Activated T-helper 2 cell treated with anti-CD3 and anti-CD28 coated beads, Interferon-gamma antibody, Interleukin-2, Interleukin-4, amounts not matched to agents 10 μg/mL and 5 μg/mL and 100 μg/mL, durations not matched to agents 14 hours and 24 hours and 36 hours (primary cell): ENCODE measurements at places on chromosomes 13 and 19.

- no peak for DNase-seq
Measured at GRCh38 chr13:77028202-77028601, 1.2 kb upstream of the FBXL3 start.

DNA sequence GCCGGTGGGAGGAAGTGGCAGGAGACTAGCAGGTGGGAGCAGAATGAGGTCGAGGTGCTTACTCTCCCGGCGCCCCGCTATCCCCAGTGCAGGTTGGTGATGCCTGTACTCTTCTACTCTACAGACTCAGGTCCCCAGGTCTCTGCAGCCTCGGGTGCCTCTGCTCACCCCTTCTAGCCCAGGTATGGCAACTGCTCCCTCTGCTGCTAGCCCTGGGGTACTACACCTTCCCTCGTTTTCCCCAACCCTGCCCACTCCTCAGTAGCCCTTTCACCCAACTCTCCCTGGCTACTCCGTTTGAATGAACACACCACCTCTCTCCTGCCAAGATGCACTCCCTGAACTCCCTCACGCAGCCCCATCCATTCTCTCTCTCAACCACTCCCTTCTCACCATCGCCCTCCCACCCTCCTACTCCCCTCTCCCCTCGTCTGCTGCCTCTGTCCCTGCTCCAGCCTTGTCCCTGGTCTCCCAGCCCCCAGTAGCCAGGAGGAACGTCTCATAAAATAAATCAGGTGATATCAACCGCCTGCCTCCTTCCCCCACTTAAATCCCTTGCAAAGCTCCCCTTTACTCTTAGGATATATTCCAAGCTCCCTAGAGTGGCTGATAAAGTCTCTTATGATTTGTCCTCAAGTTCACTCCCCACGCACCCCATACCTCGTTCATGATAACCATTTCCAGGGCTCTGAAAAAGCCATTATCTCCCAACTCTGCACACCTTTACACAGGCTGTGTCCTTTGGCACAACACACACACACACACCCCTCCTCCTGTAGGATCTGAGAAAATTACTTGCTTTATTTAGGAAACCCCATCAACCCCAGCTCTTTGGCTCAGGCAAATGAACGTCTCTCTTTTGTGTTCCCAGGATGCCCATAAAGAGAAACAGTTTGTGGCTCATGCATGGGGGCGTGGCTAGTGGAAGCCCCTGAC is 8.2 kb upstream of the MEIS3 start:
- DNase-seq: peak; percentile 62

DNA sequence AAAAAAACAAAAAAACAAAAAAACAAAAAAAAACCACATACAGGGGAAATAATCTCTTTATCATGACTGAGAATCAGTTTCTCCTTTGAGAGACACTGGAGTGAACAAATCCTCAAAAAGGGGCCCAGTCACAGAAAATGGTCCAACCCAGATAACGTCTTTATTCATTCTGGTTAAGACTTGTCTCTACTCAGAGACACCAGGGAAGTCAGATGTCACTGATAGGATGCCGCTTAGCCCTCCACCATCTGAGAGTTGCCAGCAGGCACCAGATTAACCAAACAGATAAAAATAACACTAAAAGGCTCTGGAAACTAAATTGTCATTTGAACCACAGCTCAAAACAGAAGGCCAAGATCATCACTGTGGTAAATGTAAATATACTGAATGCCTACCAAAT is 1163.4 kb upstream of the ATXN8OS start:
- no peak for DNase-seq

DNA sequence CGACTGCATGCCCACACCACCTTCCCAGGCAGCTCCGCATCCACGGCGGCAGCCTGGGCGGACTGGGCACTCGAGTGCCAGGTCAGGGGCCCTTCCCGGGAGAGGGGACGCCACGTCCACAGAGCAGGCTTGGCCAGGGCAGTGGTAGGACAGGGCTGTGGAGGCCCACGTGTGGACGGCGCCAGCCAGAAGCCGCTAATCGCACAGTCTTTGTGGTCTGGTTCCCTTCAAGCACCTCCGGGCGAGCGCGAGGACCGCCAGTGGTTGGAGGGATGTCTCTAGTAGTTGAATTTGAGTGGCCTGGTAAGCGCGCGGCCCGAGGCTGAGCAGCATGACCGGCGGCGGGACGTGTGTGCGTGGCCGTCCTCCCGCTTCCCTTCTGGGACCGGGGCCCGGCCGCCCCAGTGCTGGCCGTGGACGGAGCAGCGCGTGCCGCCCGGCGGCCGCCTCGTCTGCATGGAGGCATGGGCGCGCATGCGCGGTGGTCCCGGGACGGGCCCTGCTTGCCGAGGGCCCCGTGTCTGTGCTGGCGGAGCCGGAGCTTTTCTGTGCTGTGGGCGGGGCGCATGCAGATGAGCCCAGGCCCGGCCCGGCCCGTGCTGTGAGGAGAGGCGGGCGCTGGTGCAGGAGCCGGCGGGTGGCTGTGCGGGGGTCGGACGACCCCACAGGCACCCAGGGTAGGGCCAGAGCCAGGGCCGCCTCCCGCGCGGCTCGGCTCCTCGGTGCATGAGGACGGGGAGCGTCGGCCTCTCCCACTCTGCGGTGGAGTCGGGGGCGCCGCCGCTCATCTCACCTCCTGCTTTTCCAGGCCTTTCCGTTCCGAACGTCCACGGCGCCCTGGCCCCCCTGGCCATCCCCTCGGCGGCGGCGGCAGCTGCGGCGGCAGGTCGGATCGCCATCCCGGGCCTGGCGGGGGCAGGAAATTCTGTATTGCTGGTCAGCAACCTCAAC is 8.6 kb downstream of the PTBP1 start:
- no peak for DNase-seq

DNA sequence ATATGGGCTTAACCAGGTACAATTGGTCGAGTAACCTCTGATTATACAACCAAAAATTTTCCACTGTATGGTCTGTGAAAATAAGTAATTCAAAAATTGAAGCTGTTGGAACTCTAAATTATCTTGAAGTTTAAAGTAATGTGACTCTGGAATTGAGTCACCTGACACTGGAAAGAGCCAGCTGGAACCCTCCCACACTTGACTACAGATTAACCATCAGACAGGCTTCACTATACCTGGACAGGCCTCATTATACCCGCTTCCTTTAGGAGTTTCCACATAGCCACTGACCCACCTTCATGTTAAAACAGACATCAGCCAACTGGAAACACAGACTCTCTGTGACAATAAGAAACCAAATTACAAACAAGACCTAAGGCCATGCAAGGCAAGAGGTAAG is 1.3 kb downstream of the ZNF433 start:
- DNase-seq: no peak

DNA sequence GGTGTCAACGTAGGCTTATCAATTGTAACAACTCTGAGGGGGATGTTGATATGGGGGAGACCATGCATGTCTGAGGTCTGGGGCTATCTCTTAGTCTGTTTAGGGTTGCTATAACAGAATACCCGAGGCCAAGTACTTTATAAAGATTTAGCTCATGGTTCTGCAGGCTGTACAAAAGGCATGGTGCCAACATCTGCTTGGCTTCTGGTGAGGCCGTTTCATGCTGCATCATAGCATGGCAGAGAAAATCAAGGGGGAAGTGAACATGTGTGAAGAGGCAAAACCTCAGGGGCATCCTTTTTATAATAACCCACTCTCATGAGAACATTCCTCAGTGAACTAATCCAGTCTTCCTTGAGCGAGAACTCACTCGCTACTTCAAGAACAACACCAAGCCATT is 353.8 kb downstream of the ENOX1 start:
- no peak for DNase-seq

- DNase-seq: no peak
Measured at GRCh38 chr19:7265963-7266362, 28.3 kb downstream of the INSR start.

GRCh38 chr19:1111641-1112267 is 8.0 kb downstream of the GPX4 start:
- DNase-seq: no peak

DNA sequence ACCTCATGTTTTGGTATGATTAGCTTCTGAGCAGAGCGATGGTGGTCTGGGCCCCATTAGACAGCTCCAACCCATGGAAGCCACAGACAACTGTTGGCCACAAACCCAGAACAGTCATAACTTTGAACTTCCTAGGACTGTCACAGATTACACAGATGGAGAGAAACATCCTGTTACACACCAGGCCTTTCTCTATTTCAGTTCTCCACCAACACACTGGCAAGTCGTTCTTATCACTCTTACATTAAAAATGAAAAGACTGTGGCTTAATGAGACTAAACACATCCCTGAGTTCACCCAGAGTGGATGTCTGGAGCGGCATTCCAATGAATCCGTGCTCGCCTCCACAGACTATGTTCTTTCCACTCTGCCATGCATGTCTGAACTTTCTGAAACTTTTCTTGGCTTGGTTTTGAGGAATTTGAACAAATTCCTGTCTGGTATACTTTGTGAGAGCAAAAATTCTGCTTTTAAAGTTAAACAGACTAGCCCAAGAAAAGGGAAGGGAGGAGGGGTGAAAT is 109.1 kb downstream of the NALCN start:
- DNase-seq: no peak

DNA sequence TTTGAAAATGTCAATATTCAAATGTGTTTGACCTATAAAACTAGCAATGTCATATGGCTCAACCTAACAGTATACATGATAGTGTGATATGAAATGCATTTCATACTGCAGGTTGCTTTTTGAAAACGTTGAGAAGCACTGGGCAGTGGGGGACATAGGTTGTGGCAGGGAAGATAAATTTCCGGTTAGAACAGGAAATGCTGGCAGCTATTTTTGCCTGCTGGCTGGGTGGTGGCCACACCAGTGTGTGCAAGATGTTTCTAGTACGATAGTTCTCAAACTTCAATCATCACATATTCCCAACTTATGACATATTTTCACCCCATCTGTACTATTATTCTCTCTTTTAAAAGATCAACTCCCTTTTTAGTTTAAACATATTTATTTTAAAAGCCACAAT is 17.2 kb downstream of the FXYD5 start:
- DNase-seq: no peak

GRCh38 chr13:74103196-74103595 is 31.0 kb downstream of the KLF12 start:
- no peak for DNase-seq

GRCh38 chr19:29483641-29483920 is 42.2 kb upstream of the VSTM2B start:
- no peak for DNase-seq

GRCh38 chr13:111659219-111659775 is 338.9 kb downstream of the TEX29 start:
- DNase-seq: no peak

DNA sequence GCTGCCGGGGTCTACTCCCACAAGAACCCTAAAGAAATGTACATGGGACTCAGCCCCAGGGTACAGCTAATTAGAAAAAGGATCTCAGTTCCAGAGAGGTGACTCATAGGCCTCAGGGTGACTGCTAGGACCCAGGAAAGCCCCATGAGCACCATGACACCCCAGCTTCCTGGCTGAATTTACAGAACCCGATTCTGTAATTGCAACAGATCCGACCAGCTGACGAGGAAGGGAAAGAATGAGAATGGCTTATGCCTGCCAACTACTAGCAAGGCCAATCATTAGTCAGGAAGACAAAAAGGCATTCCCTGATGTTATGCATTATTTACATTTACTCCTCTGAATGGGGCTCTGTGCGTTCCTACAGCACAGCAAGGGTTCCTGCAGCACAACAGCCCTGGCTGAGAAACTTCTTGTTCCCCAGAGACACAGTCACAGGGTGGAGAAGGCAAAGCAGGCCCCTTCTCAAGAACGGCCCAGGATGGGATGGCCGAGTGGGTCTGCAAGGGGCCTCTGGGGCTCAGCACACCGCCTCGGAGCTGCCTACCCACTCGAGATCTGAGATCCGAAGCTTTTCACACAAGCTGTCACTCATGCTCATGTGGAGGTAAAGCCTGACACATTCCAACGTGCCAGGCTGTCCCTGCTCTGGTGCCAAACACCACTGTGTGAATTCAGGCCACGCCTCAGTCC is 27.2 kb downstream of the PBX4 start:
- DNase-seq: peak; percentile 58

DNA sequence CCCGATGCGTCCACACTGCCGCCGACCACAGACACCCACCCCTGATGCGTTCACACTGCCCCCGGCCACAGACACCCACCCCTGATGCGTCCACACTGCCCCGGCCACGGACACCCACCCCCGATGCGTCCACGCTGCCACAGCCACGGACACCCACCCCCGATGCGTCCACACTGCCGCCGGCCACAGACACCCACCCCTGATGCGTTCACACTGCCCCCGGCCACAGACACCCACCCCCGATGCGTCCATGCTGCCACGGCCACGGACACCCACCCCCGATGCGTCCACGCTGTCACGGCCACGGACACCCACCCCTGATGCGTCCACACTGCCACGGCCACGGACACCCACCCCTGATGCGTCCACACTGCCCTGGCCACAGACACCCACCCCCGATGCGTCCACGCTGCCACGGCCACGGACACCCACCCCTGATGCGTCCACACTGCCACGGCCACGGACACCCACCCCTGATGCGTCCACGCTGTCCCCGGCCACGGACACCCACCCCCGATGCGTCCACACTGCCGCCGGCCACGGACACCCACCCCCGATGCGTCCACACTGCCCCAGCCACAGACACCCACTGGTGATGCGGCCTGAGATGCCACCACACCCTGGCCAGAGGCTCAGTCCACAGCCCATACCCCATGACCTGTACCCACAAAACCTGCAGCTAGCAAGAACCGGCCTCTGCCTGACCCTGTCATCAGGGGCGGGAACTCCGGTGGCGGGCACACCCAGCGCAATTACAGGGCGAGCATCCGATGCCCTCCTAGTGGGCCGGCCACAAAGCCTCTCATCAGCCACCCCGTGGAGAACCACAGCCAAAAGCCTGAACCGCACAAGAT is 28.4 kb downstream of the RASA3 start:
- DNase-seq: no peak

GRCh38 chr13:92991692-92992091 is 234.9 kb upstream of the GPC6 start:
- DNase-seq: no peak

- DNase-seq: peak; percentile 75
Measured at GRCh38 chr19:55080121-55080967, 4.7 kb downstream of the EPS8L1 start.

DNA sequence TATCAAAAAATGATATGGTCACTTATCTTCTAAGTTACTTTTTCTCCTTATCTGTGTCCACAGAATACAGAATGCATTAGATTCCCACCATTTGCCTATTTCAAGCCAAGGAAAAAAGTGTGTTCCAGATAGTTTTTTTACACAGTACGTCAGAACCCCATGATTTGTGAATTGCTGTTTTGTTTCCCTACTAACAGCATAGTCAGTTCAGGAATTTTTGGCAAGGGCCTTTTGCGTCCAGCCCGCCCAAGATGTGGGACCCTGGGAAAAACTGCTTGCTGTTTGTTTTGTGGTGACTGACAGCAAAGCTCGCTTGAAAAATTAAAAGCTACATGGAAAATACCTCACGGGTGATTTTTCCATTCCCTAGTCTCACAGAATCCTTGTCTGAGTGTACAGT is 20.4 kb upstream of the FAM216B start:
- no peak for DNase-seq

GRCh38 chr19:56177564-56178243 is 1.9 kb downstream of the GALP start:
- no peak for DNase-seq

DNA sequence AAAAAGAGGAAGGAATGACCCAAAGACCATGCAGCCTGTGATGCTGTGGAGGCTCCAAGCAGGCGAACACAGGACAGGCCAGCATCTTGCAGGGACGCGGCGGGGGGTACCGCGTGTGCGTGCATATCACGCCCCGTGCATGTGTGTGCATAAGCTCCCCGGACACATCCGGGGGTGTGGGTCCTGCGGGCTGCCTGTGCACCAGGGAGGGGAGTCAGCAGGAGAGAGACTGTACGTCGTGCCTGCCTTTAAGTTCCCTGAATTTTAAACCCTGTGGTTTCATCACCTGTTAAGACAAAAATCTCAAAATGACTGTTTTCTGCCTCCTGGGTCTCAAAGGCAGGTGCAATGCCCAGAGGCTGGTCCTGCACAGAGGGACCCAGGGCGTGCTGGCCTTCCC is 16.6 kb downstream of the ADAT3 start:
- no peak for DNase-seq
